NB4 (cell line): ENCODE measurements at places on chromosomes 6 and 20.
A peak's percentile ranks its signal among the peaks of the same experiment; 100 is the strongest.

- no peak for DNase-seq
These were observed 337.0 kb downstream of the PTPRT start for GRCh38 chr20:42852691-42853090.

- peak; percentile 44 for DNase-seq
These were observed 19.0 kb downstream of the REM1 start for GRCh38 chr20:31494131-31494530.

- DNase-seq, result no peak
These were observed 146.6 kb upstream of the PLN start for GRCh38 chr6:118401325-118401975.

- DNase-seq, result no peak
These were observed 384.5 kb upstream of the SULF2 start for GRCh38 chr20:48169650-48170225.

GRCh38 chr6:14917109-14917910 is 328.6 kb upstream of the JARID2 start:
- DNase-seq, result peak; percentile 46

GRCh38 chr6:118387921-118388701 is 160.0 kb upstream of the PLN start:
- no peak for DNase-seq

- DNase-seq, result peak; percentile 29
These were observed 83.7 kb upstream of the PRSS16 start for GRCh38 chr6:27163834-27164233.

GRCh38 chr20:10921491-10922010 is 247.8 kb upstream of the JAG1 start:
- no peak for DNase-seq

DNA sequence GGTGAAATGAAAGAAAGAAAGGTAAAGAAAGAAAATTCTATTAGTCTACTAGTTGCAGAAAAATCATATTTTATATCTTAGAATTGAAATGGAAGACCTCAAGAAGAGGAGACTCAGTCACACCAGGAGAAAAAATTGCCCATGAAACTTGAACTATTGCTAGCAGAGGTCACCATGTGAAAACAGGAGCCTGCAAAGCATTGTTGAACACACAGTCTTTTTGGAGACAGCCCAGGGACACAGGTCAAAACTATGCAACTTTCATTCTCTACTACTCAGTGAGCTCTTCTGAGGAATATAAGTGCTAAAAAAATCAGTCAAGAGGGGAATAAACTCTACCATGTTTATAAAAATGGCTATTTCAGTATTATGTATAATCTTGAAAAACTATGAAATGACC is 89.8 kb upstream of the TENT5A start:
- DNase-seq, result no peak

- DNase-seq, result no peak
These were observed 12.3 kb upstream of the ASF1A start for GRCh38 chr6:118881440-118882313.
